ENCODE measurements at places on chromosomes 1 and 21.
A peak's percentile ranks its signal among the peaks of the same experiment; 100 is the strongest.

GRCh38 chr1:156970017-156970416 lies 49.6 kb downstream of the LRRC71 start:
- no peak for DNase-seq

GRCh38 chr1:155196103-155196892 lies 11.4 kb downstream of the THBS3 start:
- no peak for DNase-seq

DNA sequence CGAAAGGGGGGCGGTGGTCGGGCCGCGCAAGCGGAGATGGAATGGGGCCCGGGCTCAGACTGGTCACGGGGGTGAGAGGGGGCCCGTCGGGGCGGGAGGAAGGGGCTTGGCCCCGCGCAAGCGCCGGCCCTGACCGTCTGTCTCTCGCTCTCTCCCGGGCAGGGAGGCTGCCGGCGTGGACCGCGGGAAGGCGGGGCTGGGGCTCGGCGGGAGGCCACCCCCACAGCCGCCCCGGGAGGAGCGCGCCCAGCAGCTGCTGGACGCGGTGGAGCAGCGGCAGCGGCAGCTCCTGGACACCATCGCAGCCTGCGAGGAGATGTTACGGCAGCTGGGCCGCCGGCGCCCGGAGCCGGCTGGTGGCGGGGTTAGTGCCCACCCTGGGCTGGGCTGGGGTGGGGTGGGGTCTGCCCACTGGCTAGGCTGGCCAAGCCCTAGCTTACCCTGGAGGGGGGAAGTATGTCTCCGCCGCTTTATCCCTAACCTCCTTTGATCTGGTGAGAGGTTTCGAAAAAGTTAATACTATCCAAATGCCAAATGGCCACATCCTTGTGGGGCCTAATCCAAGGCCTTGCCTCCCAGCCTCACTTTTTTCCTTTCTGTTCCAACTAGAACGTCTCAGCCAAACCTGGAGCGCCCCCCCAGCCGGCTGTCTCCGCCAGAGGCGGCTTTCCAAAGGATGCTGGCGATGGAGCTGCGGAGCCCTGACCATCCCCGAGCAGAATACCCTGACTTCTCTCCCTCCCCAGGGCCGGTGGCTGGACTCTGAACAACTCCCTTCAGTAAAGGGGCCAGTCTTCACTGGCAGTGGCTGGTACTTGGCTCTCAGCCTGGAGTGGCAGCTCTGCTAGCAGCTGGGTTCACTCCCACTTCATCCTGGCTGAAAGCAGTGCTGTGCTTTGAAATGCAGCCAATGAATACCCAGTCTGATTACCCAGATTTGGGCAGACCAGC lies 636 bp upstream of the YRDC start:
- peak; percentile 33 for DNase-seq

GRCh38 chr1:179817056-179817455 lies 60.5 kb downstream of the TOR1AIP2 start:
- DNase-seq: no peak

- DNase-seq: no peak
These were observed 989.5 kb downstream of the MRPL39 start for GRCh38 chr21:24617819-24618218.

GRCh38 chr1:58363585-58363984 lies 182.9 kb downstream of the OMA1 start:
- DNase-seq: no peak

- DNase-seq: no peak
These were observed 7.5 kb upstream of the KPNA6 start for GRCh38 chr1:32100359-32100758.

- no peak for DNase-seq
These were observed 12.8 kb upstream of the S100A2 start for GRCh38 chr1:153578490-153578889.

GRCh38 chr1:7401814-7402547 lies 369.1 kb upstream of the VAMP3 start:
- DNase-seq: no peak

- DNase-seq: no peak
These were observed 14.4 kb downstream of the PRCC start for GRCh38 chr1:156781585-156782186.

GRCh38 chr1:204011426-204011825 lies 61.5 kb upstream of the SOX13 start:
- no peak for DNase-seq

GRCh38 chr1:1399872-1400575 lies 889 bp upstream of the CCNL2 start:
- DNase-seq: peak; percentile 13

- no peak for DNase-seq
These were observed 16.6 kb upstream of the ZNF678 start for GRCh38 chr1:227546598-227547309.

GRCh38 chr21:34148826-34149558 lies 75.6 kb downstream of the MRPS6 start:
- no peak for DNase-seq
